H9 (cell line): ENCODE measurements at places on chromosomes 6 and 20. TPM values are rescaled to one million over a fixed set of nuclear protein-coding genes. Genes with fewer than 3 reads are reported as not detected.

DNA sequence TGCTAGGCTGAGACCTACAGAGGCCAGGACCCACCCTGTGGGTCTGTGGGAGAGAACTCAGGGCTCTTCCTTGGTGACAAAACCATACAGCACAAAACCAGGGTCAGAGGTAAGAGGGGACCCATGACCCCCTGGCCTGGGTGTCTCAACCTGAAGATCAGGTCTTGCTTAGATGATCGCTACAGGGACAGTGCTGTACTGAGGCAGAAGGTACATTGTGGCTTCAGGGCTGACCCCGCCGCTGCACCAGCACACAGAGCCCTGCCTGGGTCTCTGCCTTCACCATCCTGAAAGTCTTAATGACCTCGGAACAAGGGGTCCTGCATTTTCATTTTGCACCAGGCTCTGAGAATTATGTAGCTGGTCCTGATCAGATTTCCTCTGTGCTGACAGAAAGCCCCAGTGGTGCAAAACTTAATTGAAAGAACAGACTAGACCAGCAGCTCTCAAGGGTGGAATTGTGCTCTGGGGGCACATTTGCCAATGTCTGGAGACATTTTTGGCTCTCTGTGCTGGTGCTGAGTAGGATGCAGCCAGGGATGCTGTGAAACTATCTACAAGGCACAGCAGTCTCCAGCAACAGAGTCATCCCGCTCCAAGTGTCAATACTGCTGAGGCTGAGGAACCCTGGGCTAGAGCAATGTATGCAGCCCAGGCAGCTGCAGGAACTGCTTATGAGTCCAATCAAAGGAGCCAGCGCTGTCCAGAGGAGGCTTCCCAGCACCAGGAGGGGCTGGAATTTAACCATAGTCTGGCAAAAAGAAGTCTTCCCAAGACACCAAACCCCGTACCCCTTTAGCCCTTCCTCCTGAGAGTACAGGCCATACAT is 254.9 kb downstream of the ERMARD start:
- DNase-seq, result peak; percentile 16

DNA sequence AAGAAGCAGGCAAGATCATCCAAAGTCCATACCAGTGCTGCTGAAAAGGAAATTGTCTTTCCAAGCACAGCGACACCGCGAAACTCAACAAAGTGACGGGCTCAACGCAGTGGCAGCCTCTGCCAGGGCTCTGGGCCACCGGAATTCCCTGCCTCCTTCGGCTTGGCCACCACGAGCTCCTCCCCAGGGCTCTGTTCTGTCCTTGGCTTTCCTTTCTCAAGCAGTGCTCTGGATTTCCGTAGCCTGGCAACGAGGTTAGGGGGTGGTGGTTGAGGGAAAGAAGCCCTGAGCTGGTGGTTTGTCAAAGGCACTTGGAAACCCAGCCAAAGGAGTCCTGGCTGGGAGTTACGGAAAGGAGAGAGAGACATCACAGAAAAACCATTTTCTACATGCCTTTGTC is 31.2 kb downstream of the PRR18 start:
- DNase-seq, result no peak

GRCh38 chr6:137882225-137882961 is 15.3 kb downstream of the TNFAIP3 start:
- no peak for DNase-seq

- DNase-seq, result no peak
These were observed 616.4 kb upstream of the AGPAT4 start for GRCh38 chr6:161890133-161890831.

- peak; percentile 90 for DNase-seq
These were observed 38.0 kb upstream of the TOP1 start for GRCh38 chr20:40990542-40991120.

- no peak for DNase-seq
These were observed 36.8 kb downstream of the SSR1 start for GRCh38 chr6:7276199-7276524.

DNA sequence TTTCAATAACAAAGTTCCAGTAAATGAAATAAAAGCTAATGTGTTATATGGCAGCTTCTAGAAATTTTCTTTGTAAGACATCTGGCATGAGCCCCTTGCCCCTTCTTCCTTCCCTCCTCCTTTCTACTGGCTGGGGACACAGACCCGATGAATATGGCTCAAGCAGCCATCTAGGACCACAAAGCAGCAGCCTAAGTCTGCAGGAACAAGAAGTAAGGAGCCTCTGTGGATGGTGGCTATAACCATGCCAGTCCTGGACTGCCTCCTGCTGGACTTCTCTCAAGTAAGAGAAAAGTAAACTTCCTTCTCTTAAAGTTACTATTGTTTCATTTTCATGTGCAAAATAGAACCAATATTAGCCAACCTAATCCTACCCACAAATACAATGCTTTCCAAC is 114.9 kb upstream of the DST start:
- no peak for DNase-seq

The PDSS2 gene
- total RNA-seq, result 12.1 and 12.2 TPM in 2 replicates

GRCh38 chr6:80541181-80541580 is 434.7 kb downstream of the BCKDHB start:
- no peak for DNase-seq

- no peak for DNase-seq
These were observed 81.2 kb downstream of the PDE7B start for GRCh38 chr6:135932651-135933050.

GRCh38 chr20:14951105-14951504 is 613.7 kb upstream of the FLRT3 start:
- DNase-seq, result no peak

DNA sequence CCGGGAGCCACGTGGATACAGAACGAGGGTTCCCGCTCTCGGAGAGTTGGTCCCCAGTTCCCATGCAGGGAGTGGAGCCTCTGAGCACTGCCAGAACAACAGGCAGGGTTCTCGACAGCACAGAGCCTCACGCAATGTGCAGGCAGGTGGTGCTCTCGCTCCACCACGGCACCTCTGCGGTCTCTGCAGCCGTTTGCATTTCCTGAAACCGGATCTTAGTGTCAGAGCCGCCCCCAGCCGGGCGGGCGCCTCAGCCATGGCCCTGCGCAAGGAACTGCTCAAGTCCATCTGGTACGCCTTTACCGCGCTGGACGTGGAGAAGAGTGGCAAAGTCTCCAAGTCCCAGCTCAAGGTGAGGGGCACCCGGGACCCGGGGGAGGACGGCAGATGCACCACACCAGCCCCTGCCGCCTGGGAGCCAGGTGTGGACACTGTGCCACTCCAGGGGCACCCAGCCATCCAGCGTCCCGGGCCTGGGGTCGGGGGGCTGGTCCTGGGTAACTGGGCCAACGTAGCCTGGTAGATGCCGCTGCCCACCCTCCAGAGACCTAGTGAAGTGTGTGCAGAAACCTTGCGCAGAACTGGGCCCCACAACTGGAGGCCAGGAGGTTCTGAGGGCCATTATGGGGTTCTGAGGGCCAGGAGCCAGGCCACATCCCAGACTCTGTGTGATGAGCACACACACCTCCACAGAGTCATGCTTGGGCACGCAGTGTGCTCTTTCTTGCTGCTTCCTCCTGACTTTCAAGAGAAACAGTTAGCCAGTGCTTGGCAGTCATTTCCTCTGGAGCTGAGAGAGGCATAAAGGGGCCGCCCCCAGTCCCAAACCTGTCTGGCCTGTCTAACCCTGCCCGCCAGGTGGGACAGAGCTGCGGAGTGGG is at the start of gene DEF6:
Gene DEF6 (plus strand): TSS at position 218 of the 881 bp plus-strand sequence. CDS start 39 bp downstream, at position 257.
- peak; percentile 95 for DNase-seq

The SRMS gene
- total RNA-seq, result 0.70 and 0.79 TPM in 2 replicates

DNA sequence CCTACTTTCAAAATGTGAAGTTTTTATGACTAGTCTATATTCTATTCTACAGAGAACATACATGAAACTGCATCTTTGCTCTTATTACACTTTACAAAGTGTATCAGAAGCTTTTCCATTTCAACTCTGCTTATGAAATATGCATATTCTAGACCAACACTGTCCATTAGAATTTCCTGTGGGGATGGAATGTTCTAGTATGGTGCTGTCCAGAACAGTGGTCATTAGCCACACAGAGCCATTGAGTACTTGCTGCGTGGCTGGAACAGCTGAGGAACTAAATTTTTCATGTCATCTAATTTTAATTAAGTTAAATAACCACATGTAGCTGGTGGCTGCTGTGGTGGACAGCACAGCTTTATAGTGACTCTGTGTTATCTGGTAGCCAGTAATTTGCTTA is 105.9 kb upstream of the PDE10A start:
- no peak for DNase-seq

DNA sequence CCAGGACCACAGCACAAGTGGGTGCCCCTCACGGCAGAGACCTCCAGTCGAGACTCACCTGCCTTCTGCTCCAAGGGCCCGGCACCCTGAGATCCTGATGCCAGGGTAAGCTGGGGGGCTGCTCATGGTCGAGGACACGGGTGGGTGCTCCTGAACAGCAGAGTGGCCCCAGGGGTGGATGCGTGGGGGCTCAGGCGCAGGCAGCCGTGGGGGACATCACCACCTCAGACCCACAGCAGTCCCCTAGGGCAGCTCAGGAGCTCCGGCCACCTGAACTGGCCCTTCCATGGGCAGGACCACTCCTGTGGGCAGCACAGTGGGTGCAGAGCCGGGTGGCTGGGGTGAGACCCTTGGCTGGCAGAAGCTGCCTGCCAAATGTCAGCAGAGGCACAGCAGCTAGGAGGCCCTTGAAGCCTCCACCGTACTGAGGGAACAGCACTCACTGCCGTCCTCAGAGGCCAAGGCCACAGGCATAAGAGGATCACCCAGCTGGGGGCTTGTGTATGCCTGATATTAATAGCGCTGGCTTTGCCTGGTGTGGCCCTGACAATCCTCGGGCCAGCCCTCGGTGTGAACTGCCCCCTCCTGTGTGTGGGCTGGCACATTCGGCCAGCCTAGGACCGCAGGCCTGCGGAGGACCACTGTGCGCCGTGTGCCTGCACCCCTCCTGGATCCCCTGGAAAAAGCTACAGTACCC is 5.4 kb downstream of the UCKL1 start:
- no peak for DNase-seq

DNA sequence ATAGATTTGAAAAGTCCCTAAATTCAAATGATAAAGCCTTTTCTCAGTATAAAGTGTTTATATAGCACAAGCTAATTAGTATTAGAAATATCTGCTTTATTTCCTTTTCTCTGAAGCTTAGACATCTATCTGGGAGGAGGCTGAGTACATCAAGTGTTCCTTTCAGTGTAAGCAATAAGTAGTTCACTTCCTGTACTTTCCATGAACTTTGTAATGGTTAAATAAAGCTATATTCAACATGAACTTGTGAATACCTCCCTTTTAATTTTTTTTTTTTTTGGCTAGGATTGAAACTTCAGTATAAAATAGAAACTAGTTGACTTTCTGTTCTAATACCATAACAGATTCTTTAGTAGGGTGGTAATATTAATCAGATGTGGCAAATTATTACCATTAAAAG is 190.9 kb downstream of the CENPW start:
- no peak for DNase-seq

The RPS21 gene
- total RNA-seq, result 1,715 and 1,736 TPM in 2 replicates

GRCh38 chr6:141264101-141264500 is 868.6 kb upstream of the GJE1 start:
- DNase-seq, result no peak

DNA sequence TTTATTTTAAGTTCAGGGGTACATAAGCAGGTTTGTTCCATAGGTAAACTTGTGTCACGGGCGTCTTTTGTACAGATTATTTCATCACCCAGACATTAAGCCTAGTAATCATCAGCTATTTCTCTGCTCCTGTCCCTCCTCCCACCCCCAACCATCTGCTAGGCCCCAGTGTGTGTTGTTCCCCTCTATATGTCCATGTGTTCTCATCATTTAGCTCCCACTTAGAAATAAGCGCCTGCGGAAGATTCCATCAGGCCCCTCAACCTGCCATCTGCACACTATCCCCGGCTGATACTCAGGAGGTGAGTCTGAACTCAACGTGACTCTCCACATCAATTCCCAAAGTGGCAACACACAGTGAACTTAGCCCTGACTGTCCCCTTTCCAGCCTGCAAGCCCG is 228.0 kb upstream of the SYNDIG1 start:
- no peak for DNase-seq

The CALHM4 gene
- total RNA-seq, result not detected in 2 replicates
